ENCODE measurements at places on chromosomes 3 and 15.

DNA sequence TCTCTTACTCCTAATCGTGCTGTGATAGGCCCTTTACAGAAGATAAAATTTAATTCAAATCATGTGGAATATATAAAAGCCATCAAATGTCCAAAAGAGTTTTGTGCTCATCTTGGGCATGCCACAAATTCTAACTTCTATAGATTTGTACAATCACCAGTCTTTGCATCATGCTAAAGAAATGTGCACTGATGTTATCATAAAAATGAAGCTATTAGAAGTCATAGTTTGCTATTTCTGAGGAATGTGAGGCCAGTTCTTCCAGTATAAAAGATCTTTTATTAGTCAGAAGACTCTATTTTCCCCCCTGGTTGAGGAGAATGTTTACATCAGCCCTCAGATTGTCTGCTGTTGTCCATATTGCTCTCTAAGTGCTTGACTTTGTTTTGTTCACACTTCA is 2.1 kb upstream of the ANXA2 start:
- no peak for DNase-seq

GRCh38 chr3:193895409-193895808 is 240.5 kb upstream of the HES1 start:
- DNase-seq: no peak

DNA sequence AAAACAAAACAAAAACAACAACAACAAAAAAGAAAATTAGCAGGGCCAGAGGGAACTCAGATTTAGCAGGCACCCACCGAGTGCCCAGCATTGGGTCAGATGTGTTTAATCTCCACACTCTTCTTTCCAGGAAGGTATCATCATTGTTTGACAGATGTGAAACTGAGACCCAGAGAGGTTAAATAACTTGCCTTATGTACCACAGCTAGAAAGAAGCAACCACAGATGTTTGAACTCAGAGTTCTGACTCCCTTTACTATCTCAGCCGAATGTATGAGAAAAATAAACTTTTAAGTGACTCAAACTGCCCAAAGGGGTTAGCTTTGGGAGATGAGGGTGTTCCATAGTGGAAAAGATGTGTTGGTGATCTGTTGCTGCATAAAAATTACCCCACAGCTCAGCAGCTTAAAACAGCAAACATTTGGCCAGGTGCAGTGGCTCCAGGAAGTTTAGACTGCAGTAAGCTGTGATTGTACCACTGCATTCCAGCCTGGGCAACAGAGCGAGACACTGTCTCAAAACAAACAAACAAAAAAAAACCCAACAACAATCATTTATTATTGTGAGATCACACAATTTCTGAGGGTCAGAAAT is 4.5 kb upstream of the RPP25 start:
- no peak for DNase-seq

GRCh38 chr3:132417695-132418411 is 551 bp downstream of the DNAJC13 start:
- DNase-seq: peak; percentile 78

GRCh38 chr3:124587053-124587408 is 143.2 kb upstream of the UMPS start:
- DNase-seq: peak; percentile 46

- no peak for DNase-seq
These were observed 15.5 kb upstream of the CMTM7 start for GRCh38 chr3:32376115-32376514.

DNA sequence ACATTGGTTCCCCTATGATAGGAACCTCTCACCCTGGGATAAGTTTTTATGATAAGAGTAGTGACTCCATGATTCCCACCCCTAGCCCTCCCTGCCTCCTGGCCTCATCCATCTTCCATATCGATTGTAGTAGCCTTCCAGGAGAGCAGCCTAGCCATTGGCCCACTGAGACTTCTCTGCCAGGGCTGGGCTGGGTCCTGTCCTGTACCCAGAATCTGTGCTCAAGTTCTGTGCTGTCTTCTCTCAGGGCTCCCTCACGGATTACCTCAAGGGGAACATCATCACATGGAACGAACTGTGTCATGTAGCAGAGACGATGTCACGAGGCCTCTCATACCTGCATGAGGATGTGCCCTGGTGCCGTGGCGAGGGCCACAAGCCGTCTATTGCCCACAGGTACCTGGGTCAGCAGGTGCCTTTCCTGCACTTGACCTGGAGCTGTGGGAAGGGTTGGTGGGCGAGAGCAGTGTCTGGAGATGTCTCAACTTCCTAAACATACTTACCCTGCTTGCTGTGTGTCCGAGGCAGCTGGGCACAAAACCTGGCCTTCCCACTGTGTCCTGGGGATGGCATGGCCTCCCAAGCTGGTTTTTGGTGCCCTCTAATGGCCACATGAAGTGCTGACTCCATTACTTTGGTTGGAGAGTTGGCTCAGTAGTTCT is 16.6 kb upstream of the EXOG start:
- DNase-seq: peak; percentile 66

GRCh38 chr3:70501561-70501960 is 189.1 kb upstream of the MDFIC2 start:
- no peak for DNase-seq

DNA sequence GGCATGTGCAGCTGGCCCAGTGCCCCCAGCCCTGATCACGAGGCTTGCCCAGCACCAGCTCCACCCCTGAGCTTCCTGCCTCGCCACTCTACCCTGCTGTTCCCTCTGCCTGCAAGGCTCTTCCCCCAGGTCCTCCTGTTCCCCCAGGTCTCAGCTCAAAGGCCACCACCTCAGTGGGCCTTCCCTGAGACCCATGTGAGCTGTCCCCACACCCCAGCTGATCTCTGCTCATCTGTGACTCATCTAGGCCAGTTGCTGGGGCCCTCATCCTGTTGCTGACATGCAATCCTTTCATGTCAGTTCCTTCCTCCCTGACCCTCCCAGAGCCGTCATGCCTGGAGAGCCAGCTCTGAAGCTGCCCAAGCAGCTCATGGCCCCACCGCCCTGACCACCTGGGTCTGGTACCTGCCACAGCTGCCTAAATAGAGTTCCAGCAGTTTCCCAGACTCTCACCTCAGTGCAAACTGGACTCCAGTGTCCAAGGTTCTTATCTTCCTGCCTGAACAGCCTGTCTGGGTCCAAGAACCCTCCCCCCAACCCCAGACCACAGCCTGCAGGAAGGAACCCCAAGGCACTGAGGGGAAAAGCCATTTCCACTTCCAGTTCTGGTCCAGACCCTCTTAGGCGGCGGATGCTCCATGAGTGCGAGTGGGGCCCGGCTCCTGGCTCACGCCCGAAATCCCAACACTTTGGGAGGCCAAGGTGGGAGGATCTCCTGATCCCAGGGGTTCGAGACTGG is 116.6 kb upstream of the IQSEC1 start:
- DNase-seq: no peak

GRCh38 chr3:127404221-127405009 is 116.6 kb upstream of the PRR20G start:
- DNase-seq: no peak

GRCh38 chr3:86176445-86176784 is 814.5 kb downstream of the VGLL3 start:
- DNase-seq: no peak

GRCh38 chr15:31494786-31495185 is 168.2 kb downstream of the KLF13 start:
- no peak for DNase-seq

DNA sequence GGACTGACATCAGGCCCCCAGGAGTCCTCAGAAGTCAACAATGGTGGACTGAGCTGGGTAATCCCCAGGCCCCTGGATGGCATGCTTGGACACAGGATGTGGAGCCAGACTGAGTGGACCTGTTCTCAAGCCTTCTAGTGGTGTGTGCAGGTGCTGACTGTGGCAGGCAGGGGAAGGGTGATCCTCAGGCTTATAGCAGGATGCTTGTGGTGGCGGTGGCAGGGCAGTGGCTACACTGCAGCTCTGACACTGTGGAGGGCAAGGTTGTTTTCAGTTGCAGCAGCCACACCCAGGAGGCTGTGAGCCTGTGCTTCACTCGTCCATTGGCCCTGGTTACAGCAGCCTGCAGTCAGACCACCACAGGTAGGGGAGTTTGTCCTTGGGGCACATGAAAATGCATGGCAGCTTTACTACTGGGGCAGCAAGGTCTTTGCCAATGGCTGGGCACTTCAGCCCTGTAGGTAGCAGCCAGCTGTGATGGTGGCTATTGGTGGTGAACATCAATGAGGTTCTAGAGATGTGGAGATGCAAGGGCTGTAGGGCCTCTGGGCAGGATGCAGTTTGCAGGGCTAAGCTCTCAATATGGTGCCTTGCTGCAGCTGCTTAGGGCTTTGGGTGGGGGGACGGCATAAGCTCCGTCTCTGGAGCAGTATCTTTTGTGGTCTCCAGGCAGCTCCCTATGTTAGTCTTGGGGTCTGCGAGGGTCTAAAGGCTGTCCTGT is 17.5 kb upstream of the MYO5A start:
- DNase-seq: no peak

- DNase-seq: no peak
These were observed 431.8 kb upstream of the TPRG1 start for GRCh38 chr3:188740010-188740409.

- DNase-seq: no peak
These were observed 625.5 kb upstream of the ZNF717 start for GRCh38 chr3:76410762-76411281.

DNA sequence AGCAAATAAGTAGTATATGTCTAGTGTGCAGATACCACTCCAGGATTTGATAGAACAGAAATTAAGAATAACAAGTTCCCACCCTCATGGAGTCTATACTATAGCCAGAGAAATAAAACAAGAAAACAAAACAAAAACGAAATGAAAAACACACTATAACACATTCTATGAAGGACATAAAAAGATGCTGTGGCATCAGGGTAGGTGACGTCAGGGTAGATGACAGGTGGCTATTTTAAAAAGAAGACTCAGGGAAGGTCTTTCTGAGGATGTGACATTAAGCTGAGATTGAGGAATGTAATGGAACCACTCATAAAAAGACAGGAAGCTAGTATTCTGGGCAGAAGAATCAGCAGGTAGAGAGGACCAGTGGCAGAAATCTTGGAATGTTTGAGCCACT is 469.6 kb downstream of the RAP2B start:
- DNase-seq: no peak

GRCh38 chr3:150666167-150666566 is 37.6 kb downstream of the ERICH6 start:
- DNase-seq: no peak

- no peak for DNase-seq
These were observed 109.5 kb downstream of the DPH6 start for GRCh38 chr15:35436422-35436821.

DNA sequence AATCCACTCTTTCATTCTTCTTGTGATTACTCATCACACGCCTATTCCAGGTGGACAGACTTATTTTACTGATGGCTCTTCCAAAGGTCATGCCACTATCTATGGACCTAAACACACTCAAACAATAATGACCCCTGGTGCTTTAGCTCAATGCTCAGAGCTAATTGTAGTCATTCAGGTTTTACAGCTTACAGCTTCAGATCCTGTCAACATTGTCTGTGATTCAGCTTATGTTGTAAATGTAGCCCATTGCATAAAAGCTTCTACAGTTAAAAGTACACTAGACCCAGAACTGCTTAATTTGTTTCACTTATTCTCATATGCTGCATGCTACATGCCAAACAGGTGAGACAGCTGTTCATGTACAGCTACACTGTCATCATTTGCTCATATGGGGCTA is 49.2 kb downstream of the LSM3 start:
- no peak for DNase-seq

DNA sequence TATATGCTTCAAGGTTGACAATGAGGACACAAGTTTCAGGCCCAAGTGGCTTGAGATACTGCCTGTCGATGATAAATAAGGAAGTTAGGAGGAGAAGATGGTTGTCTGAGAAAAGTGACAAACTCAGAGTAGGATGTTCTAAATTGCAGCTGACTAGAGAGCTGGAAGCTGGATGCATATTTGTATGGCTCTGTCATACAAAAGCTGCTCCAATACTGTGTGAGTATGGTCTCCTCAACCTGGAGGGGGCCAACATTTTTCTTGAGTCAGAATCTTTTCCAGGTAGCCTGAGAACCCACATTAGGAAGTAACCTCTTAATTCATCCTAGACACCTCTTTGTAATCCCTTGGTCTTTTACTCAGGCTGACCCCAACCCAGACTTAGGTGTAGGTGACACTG is 28.4 kb upstream of the TPRG1 start:
- no peak for DNase-seq

DNA sequence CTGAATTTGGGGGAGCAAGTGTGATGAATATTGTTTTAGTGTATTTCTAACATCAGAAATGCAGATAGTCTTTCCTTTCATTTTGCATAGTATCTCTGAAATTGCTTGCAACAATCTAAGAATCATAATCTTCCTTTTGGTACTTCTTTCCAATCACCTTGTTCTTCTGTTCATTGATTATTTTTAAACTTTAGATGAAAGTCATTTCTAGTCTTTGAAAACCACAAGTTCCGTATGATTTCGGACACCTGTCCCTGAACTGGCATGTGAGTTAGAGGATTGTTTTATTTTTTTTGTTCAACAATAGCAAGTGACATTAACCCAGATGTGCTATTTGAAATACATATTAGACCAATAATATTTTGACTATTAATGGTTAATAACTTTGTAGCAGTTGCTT is 329.7 kb downstream of the UNC13C start:
- no peak for DNase-seq

GRCh38 chr15:33226559-33227181 is 32.2 kb upstream of the FMN1 start:
- peak; percentile 3 for DNase-seq
